ENCODE measurements at places on chromosomes 2 and 18.

GRCh38 chr2:241649404-241649803 lies 11.9 kb downstream of the ATG4B start:
- no peak for DNase-seq

DNA sequence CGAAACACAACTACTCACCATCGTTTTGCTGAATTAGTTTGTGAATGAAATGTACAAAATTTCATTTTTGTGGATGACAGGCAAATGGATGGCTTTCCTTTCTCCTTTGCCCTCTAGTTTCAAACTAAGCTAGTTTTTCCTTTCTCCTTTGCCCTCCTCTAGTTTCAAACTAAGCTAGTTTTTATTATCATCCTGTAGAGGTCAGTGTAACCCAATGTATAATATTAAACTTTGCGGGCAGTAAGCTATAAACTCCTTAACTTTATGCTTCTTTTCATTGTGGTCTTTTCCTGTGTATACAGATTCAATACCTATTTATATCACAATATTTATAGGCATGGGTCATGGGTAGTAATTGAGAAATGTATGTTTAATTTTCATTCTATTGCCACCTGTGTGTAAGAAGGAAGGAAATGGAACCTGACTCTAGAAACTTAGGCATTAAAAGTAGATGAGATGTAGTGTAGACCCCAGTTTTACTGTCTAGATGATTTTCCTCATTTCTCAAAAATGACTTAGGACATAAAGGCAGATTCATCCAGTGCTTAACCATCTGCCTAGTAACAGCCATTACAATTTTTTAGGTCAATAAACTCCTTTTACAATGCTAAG lies 58.1 kb downstream of the MAP3K19 start:
- DNase-seq = no peak

- DNase-seq = no peak
Measured at GRCh38 chr2:168002021-168002553, 245.3 kb downstream of the STK39 start.

- DNase-seq = no peak
Measured at GRCh38 chr2:127576433-127577207, 41.1 kb downstream of the MYO7B start.

GRCh38 chr18:31646332-31647126 lies 37.9 kb downstream of the B4GALT6 start:
- no peak for DNase-seq

DNA sequence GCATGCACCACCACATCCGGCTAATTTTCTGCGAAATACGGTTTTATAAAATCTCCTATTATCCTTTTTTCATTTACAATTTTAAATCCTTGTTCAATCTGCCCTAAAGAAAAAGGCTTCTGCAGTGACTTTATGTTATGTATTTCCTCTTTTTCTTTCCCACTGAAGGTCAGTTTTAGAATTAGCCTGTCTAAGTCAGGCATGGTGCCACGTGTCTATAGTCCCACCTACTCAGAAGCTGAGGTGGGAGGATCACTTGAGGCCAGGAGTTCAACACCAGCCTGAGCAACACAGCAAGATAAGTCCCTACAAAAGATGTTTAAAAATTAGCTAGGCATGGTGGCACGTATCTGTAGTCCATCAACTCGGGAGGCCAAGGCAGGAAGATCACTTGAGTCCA lies 39.8 kb upstream of the TNFRSF11A start:
- DNase-seq = no peak

DNA sequence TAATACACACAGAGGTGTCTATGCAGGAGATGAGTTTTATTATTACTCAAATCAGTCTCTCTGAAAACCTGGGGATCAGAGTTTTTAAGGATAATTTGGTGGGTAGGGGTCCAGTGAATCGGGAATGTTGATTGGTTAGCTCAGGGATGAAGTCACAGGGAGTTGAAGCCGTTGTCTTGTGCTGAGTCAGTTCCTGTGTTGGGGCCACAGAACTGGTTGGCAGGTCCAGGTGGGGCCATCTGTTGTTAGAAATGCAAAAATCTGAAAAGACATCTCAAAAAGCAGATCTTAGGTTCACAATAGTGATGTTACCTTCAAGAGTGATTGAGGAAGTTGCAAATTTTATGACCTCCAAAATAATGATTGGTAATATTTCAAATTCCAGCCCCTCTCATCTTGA lies 86.9 kb downstream of the VSNL1 start:
- DNase-seq = no peak

DNA sequence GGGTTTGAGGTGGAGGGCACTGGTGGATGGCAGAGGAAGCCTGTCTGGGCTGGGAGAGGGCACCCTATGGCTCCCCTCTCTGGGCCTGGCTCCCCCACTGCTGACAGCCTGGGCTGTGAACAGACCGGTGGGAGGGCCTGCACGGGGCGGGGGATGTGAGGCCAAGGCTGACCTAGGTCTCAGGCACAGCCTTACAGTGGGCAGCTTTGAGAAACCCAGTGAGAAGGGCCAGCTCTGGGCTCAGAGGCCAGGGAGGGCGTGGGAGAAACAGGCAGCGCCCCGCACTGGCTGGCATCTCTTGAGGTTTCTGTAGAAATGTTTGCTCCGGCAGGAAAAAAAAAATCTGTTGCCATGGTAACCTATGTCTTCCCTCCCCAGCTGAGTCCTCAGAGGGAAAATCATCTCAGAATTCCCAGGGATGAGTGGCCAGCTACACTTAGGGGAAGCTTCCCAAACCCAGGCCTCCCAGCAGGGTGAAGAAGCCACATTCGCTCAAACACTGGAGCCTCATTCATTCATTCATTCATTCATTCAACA lies 71.7 kb upstream of the TAF1B start:
- no peak for DNase-seq

GRCh38 chr18:28267878-28268625 lies 91.1 kb upstream of the CDH2 start:
- DNase-seq = no peak

- no peak for DNase-seq
Measured at GRCh38 chr18:59393381-59393780, 34.3 kb upstream of the LMAN1 start.

DNA sequence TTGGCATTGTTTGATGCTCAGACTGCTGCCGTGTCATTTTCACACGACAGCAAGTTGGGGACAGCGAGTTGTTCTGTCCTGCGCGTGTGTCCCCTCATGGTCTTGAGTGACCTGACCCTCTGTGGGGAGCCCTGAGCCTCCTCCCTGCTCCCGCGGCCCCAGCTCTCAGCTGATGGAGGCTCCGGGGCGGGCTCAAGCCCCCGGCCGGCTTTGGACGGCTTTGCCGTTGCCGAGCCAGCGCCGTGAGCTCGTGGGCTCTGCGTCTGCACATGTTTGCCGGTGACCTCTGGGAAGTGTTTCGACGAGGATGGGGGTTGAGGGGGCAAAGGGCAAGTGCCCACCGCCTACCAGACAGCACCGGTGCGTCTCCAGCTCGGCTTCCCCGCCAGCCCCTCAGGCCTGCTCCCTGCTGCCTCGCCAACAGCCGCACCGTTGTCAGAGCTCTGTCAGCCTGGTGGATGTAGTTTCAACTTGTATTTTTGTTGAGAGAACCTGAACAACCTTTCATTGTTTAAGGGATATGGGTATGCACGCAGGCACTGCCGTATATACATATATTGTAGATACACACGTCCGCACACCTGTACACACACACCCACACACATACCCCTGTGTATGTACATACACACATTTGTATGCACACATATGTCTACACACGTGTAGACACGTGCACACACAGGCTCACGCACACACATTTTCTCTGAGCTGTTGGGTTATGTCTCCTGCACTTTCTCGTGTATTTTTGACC lies 13.7 kb downstream of the PDCD1 start:
- DNase-seq = no peak

- peak; percentile 10 for DNase-seq
Measured at GRCh38 chr18:34222307-34223163, 2.2 kb downstream of the NOL4 start.

DNA sequence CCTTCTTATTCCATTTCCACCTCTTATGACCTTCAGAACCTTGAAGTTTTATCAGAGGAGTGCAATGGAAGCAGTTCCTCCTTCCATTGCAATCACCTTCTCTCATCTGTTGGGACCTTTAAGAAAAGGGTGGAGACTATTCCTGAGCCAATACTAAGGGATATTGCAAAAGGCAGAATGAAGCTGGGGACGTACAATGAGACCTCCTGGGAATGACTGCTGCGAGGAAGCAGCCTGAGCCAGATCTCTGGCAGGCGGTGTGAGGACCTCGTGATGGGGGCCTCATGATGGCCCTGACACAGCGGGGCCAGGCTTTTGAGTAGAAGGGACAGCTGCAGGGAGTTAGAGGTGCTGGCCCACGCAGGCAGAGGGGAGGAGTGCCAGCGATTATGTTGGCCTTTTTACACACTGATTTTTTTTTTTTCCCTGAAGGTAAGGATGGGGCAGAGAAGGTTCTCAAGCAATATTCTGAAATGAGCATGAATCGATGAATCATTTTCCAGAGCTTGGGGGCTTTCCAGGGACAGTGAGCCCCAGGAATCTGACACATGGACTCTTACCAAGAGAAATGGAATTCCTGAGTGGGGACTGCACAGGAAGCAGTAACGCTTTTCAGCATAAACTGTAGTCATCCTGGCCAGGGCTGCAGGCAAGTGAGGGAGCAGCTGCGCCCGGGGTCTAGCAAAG lies 40.0 kb upstream of the LAPTM4A start:
- peak; percentile 25 for DNase-seq

DNA sequence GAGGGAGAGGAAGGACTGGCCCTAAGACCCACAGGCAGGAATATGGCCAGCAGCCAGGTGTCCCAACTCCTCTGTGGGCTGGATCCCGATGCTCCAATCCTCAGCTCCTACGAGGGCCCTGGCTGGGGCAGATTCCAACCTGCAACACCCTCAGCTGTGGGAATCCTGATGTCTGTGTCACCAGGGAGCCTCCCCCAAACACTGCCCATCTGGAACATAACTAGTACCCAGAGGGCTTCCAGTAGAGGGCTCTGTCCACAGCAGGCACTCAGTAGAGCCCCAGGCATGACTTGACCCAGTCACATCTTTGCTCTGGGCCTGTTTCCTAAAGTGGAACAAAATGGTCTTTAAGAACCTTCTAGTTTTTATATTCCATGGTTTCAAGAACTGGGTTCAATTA lies 20.6 kb upstream of the LOXHD1 start:
- DNase-seq = no peak

- no peak for DNase-seq
Measured at GRCh38 chr2:193199322-193199721, 1004.6 kb upstream of the TMEFF2 start.

GRCh38 chr2:168212866-168213265 lies 34.5 kb downstream of the STK39 start:
- DNase-seq = no peak

DNA sequence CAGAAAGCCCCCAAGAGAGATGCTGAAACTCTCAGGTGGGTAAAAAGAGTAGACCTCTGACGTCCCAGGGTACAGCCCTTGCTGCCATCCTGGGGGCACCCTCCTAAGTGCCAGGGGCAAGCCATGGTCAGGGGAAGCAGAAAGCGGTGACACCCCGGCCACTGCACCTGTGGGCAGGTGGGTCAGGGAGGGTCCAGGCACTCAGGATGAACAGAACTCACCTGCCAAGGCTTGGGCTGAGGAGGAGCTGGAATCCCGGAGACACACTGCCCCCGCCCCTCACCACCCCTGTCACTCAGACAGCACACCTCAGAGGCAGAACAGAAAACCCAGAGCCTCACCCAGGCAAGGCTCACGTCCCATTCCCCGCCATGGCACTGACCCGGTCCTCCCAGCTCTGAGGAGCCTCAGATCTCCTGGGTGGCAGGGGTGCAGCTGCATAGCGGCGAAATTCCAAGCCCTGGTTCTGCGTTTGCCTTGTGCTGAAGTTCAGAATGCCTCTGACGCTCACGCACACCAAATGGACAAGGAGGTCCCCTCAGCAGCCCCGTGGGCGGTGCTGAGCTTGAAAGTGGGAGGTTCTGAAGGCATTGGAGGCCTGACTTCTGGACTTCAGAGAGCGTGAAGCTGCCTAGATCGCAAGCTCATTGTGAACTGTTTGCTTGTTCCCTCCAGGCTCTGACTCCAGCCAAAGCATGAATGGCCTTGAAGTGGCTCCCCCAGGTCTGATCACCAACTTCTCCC lies 4.3 kb downstream of the GPR17 start:
- DNase-seq = peak; percentile 47
